ENCODE measurements at places on chromosomes 12 and 14.
A peak's percentile ranks its signal among the peaks of the same experiment; 100 is the strongest.

DNA sequence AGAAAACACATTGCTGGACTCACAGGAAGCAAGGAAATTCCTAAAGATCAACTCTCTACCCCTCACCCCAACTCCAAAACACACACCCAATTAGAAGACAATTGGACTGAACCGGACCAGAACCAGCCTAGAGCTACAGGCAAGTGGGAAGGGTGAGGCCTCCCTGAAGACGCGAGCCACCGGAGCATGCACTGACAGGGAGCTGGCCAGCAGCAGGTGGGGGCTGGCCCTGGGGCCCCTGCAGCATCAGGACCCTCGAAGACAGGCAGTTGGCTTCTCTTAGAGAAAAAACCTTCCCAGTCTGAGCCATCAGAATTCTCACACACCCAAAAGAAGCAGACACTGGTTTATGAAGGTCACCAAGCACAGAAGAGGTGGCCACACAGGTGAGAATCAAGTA, 209.5 kb upstream of the DIO3 start:
- no peaks in the 10 kb centered on the region for H3K36me3 ChIP-seq
- H3K27ac ChIP-seq, result no peak overlapping the region
- DNase-seq, result no peak
- no peak overlapping the region for H3K4me3 ChIP-seq
- no peaks in the 10 kb centered on the region for H3K4me1 ChIP-seq

GRCh38 chr14:104086661-104087461, 1.4 kb downstream of the ASPG start:
- no peak overlapping the region for H3K4me3 ChIP-seq
- H3K27me3 ChIP-seq, result peaks cover 3% of the 10 kb centered on the region
- H3K4me1 ChIP-seq, result no peaks in the 10 kb centered on the region
- no peak for DNase-seq

GRCh38 chr12:48739618-48740269, 23.2 kb upstream of the CCNT1 start:
- H3K36me3 ChIP-seq, result no peaks in the 10 kb centered on the region
- no peaks in the 10 kb centered on the region for H3K4me1 ChIP-seq
- H3K27ac ChIP-seq, result no peak overlapping the region

DNA sequence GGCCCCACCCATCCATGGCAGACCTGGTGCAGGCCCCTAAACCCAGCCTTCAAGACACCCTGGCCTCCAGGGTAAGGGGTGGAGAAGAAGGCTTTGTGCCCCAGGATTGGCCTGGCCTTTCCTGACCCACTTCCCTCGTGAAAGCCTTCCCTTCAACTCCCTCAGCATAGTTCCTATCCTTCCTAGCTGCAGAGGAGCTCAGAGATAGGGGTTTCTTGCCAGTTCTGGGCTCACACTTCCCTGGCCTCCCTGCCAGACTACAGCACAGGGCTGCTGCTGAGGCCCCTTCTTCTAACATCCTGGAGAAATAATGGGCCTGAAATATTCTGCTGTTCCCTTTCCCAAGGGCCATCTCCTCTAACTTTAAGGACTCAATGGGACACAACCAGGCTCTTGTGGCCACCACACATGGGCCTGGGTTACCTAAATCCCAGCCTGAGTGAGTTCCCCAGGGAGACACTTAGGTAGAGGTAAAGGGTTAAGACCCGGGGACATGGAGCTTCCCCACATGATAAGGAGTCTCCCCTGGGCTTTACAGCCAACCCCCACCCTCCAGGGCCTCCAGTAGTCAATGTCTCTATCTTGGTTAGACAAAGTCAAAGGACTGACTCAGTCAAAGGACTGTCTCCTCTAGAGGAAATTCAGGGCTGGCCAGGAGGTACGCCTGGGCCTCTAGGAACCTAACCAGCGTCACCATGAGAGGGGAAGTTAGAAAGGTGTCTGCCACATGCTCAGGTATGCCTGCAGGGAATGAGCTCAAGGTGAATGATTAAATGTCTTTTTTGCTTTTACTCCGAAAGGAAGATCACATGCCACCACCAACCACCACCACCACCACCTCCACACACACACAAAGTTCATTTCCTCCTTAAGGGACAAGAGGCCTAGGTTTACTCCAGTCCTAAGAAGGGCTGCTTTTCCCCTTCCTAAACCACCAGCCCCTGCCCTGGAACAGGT, 7.1 kb downstream of the ZFP36L1 start:
- peaks cover 41% of the 10 kb centered on the region for H3K36me3 ChIP-seq
- H3K4me1 ChIP-seq, result peaks cover 74% of the 10 kb centered on the region
- DNase-seq, result no peak
- no peak overlapping the region for H3K4me3 ChIP-seq

DNA sequence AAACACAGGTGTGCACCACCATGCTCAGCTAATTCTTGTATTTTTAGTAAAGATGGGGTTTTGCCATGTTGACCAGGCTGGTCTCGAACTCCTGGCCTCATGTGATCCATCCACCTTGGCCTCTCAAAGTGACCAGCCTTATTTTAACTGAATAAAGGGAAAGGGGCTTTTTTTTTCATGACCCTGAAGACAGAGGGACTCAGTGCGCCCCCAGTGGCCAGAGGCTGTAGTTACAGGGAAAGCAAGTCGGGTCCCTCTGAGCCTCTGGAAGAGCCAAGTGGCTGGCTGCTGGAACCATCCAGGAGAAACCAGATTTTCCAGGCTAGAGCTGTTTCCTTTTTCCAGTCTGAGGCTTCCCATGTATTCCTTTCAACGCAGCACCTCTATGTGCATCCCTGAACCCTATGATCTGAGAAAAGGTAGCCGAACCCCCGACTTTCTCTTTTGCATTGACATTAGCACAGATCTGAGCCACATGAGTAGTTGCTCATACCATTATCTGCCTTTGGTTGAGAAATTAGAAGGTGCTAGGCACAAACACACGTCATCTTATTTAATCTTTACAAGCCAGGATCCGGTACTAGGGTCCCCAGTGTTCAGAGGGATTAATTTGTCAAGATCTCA, 342.7 kb downstream of the CACNA1C start:
- no peaks in the 10 kb centered on the region for H3K4me1 ChIP-seq
- DNase-seq, result no peak
- no peaks in the 10 kb centered on the region for H3K27me3 ChIP-seq

- H3K4me3 ChIP-seq, result no peak overlapping the region
- no peaks in the 10 kb centered on the region for H3K27me3 ChIP-seq
- H3K4me1 ChIP-seq, result no peaks in the 10 kb centered on the region
Observed at GRCh38 chr14:95943699-95944098, 67.1 kb downstream of the TUNAR start.

DNA sequence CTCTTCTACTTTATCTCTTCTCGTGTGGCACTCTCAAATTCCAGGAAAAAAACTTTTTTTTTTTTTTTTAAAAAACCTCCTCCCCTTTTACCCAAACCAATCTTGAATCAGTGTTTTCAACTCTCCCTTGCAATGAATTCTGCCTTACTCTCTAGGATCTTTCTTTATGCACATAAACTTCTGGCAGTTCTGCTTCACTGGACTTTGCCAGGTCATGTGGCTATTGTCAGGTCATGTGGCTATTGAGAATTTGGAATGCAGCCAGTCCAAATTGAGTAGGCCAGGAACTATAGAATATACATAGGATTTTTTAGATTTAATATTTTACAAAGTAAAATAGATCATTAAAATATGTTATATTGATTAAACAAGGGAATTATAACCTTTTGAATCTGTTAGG, 218.2 kb downstream of the TMTC3 start:
- H3K4me3 ChIP-seq, result no peak overlapping the region
- H3K27ac ChIP-seq, result no peak overlapping the region

DNA sequence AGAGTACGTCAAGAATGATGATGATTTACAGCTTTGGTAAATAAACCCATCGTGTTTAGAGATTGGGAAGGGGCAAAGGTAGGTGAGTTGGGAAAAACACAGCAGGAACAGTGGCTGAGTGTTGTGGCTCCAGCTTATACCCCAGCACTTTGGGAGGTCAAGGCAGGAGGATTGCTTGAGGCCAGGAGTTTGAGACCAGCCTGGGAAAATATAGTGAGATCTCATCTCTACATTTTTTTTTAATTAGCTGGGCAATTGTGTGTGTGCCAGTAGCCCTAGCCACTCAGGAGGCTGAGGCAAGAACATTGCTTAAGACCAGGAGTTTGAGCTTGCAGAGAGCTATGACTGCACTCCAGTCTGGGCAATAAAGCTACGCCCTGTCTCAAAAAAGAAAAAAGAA, 77.1 kb downstream of the RASSF9 start:
- H3K27me3 ChIP-seq, result no peaks in the 10 kb centered on the region
- H3K4me3 ChIP-seq, result no peak overlapping the region
- no peak overlapping the region for H3K27ac ChIP-seq

GRCh38 chr14:92441751-92442504, 71.7 kb upstream of the RIN3 start:
- no peak overlapping the region for H3K27ac ChIP-seq
- no peaks in the 10 kb centered on the region for H3K4me1 ChIP-seq
- no peak for DNase-seq
- H3K4me3 ChIP-seq, result no peak overlapping the region

- no peaks in the 10 kb centered on the region for H3K36me3 ChIP-seq
- H3K4me1 ChIP-seq, result no peaks in the 10 kb centered on the region
- H3K27me3 ChIP-seq, result no peaks in the 10 kb centered on the region
- DNase-seq, result no peak
- no peak overlapping the region for H3K4me3 ChIP-seq
- H3K27ac ChIP-seq, result no peak overlapping the region
Observed at GRCh38 chr12:105960319-105961083, 178.3 kb downstream of the NUAK1 start.

GRCh38 chr14:99254328-99255009, 17.5 kb downstream of the BCL11B start:
- no peak overlapping the region for H3K4me3 ChIP-seq
- H3K4me1 ChIP-seq, result peaks cover 34% of the 10 kb centered on the region
- H3K36me3 ChIP-seq, result peaks cover 77% of the 10 kb centered on the region
- peak overlapping the region; percentile 69 for H3K27ac ChIP-seq
- no peak for DNase-seq
- H3K27me3 ChIP-seq, result no peaks in the 10 kb centered on the region

- no peaks in the 10 kb centered on the region for H3K27me3 ChIP-seq
- no peak for DNase-seq
- H3K27ac ChIP-seq, result no peak overlapping the region
- H3K36me3 ChIP-seq, result no peaks in the 10 kb centered on the region
- no peak overlapping the region for H3K4me3 ChIP-seq
Observed at GRCh38 chr12:90925562-90925961, 29.4 kb downstream of the CCER1 start.

DNA sequence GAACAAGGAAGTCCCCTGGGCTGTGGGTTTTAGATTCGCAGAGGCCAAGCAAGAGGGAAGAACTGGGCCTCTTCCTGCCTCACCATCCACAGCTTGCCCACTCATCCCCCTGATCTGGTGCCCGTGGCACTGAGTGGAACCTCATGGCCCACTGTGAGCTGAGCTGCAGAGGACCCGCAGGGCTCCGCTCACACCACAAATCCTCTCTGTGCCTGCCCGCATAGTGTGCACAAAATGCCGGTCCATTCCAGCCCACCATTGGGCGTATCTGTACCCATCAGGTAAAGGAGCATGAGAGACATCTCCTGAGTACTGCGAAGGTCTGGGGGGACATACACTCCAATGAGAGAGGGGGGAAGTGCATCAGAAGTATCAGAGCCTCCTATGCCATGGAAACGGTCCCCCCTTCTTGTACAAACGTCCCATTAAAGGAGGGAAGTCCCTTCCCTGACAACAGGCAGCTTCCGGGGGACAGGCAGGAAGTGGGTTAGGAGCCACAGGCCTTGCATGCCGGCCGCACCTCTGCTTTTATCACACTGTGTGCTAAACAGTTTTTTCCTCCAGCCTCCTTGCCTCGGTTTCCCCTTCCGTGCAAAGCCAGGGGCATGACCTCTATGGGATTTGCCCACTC, 309.4 kb upstream of the DIO3 start:
- H3K27ac ChIP-seq, result no peak overlapping the region
- H3K4me3 ChIP-seq, result no peak overlapping the region
- no peaks in the 10 kb centered on the region for H3K27me3 ChIP-seq
- no peaks in the 10 kb centered on the region for H3K36me3 ChIP-seq

DNA sequence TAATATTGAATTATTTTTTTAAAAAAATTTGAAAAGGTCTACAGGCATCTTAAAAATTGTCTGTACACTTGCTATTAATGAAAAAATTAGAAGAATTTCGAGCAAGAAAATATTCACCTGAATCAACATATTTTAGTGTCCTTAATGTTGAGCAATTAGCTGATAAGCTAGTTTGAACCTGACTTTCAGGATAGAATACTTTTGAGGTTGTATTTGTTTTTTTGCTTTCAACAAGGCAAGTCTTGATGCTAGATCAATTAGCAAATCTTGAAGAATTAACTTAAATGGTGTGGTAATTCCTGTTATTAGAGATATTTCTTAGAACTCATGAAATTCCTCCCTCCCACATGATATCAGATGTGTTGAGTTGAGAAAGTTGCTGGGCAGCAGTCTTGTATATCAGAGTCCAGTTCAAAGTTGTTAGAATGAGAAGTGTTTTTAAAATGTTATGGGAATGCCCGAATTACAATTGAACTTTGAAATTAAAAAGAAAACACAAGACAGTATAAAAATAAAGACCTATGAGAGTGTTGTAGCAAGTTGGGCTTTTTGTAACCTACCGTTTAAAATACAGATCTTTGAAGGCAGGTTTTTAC, 119.2 kb downstream of the TRMT5 start:
- H3K4me1 ChIP-seq, result no peaks in the 10 kb centered on the region
- no peaks in the 10 kb centered on the region for H3K36me3 ChIP-seq
- DNase-seq, result no peak
- no peaks in the 10 kb centered on the region for H3K27me3 ChIP-seq

DNA sequence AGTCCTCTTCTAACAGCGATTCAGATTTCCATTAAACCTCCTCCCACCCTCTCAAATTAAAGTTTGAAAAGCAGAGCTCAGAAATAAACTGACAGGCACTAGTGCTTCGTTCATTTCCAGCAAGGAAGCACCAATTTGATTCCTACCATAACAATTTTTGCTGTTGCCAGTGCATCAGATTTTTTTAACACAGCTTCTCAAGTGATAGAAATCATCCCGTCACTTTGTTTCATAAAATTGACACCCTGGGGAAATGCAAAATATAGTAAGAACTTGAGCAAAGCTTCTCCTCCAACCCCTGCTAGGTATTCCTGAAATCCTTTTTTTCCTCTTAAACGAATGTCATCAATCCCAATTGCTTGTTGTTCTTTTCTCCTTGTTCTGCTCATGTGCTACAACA, 332.1 kb downstream of the FOXG1 start:
- no peak overlapping the region for H3K27ac ChIP-seq
- H3K36me3 ChIP-seq, result no peaks in the 10 kb centered on the region
- no peak overlapping the region for H3K4me3 ChIP-seq
- no peaks in the 10 kb centered on the region for H3K4me1 ChIP-seq
- no peaks in the 10 kb centered on the region for H3K27me3 ChIP-seq
- DNase-seq, result no peak

GRCh38 chr12:12159988-12160387, 89.2 kb downstream of the BCL2L14 start:
- peaks cover 4% of the 10 kb centered on the region for H3K36me3 ChIP-seq
- H3K27me3 ChIP-seq, result no peaks in the 10 kb centered on the region
- no peak overlapping the region for H3K27ac ChIP-seq
- no peak overlapping the region for H3K4me3 ChIP-seq
- H3K4me1 ChIP-seq, result no peaks in the 10 kb centered on the region

- no peaks in the 10 kb centered on the region for H3K27me3 ChIP-seq
- H3K4me3 ChIP-seq, result no peak overlapping the region
- DNase-seq, result no peak
- no peaks in the 10 kb centered on the region for H3K36me3 ChIP-seq
- no peaks in the 10 kb centered on the region for H3K4me1 ChIP-seq
Observed at GRCh38 chr14:79502136-79502750, 709.1 kb downstream of the DIO2 start.

- H3K4me3 ChIP-seq, result no peak overlapping the region
- no peak overlapping the region for H3K27ac ChIP-seq
- no peak for DNase-seq
- H3K36me3 ChIP-seq, result no peaks in the 10 kb centered on the region
Observed at GRCh38 chr12:10641735-10642500, 28.5 kb upstream of the MAGOHB start.
